DMS 273 treated with DMSO at 0.1 percent for 48 hours (cell line): ENCODE measurements at places on chromosomes 11 and 22.

GRCh38 chr22:20957102-20957682 lies 9.9 kb upstream of the AIFM3 start:
- no peak for DNase-seq

DNA sequence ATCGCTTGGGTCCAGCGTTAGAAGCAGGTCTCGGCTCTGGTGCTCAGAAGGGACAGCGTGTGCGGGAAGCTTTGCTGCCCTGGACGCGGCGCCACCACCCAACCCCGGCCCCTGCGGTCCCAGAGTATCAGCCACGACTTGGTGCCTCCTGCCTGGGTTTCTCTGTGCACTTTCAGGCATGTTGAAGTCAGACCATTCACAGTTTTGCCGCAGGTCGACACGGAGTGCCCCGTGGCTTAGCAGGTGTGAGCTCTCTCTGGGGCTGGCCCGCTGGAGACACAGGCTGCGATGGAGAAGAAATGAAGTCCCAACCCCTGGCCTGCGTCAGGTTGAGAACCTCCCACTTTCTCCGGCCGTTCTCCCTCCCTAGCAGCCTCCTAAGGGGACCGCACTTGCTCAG lies 494.5 kb downstream of the BRD1 start:
- DNase-seq, result no peak

GRCh38 chr22:44205516-44206329 lies 25.0 kb downstream of the PARVG start:
- no peak for DNase-seq

- no peak for DNase-seq
These were observed 8.7 kb upstream of the MRPL23 start for GRCh38 chr11:1938343-1939005.

- DNase-seq, result no peak
These were observed 379 bp upstream of the SLC3A2 start for GRCh38 chr11:62880231-62880802.

GRCh38 chr22:25318081-25318823 lies 98.8 kb downstream of the CRYBB2 start:
- DNase-seq, result no peak

DNA sequence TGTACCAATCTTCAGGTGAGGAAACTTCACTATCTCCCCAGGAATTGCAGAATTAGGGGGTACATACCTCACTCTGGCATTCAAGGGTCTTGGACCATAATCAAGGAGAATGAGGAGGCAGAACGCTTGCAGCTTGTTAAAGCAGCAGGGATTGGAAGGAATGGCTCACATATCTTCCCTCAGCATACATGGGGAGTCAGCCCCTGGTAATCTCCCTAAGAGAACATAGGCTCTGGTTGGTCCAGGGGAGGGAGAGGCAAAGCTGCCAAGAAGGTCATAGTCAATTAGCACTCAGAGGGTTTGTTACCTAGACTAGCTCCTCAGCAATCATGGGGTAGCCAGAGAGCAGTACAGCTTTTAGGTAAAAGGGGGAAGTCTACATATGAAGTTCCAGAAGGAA lies 256.8 kb downstream of the INSC start:
- no peak for DNase-seq

GRCh38 chr11:97761175-97761574 lies 1259.6 kb upstream of the CNTN5 start:
- no peak for DNase-seq

- no peak for DNase-seq
These were observed 73.7 kb upstream of the OR4B1 start for GRCh38 chr11:48142889-48143288.

GRCh38 chr22:31943206-31943977 lies 943 bp upstream of the YWHAH start:
- no peak for DNase-seq

GRCh38 chr11:47905358-47906059 lies 57.4 kb upstream of the NUP160 start:
- peak; percentile 21 for DNase-seq

- DNase-seq, result no peak
These were observed 115.4 kb upstream of the NAV2 start for GRCh38 chr11:19597206-19597605.

- no peak for DNase-seq
These were observed 5.1 kb downstream of the FOLR3 start for GRCh38 chr11:72140661-72141060.

- no peak for DNase-seq
These were observed 1608.6 kb upstream of the RAG2 start for GRCh38 chr11:38206663-38207062.

- DNase-seq, result no peak
These were observed 1.7 kb downstream of the NUDT8 start for GRCh38 chr11:67627812-67628624.

GRCh38 chr22:24440718-24441405 lies 13.5 kb downstream of the ADORA2A start:
- no peak for DNase-seq

GRCh38 chr11:84825106-84825660 lies 802.0 kb downstream of the DLG2 start:
- no peak for DNase-seq

DNA sequence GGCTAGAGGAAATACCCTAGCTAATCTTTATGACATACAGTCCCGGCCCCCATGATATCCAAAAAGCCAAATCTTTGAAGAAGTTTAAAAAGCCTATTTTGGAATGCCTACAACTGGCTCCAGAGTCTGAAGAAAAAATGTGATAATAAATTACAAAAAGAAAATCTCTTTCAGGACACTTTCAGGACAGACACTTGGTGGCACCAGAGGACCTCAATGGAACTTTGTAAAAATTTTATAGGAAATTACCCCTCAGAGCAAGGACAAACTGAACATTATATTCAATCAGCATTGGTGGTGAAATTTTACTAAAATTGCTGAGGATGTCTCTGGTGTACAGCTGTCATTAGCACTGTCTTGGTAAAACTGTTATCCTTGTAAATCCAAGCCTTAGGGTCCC lies 81.0 kb downstream of the CCDC73 start:
- DNase-seq, result no peak

- no peak for DNase-seq
These were observed 206.0 kb upstream of the CHORDC1 start for GRCh38 chr11:90428836-90429235.

DNA sequence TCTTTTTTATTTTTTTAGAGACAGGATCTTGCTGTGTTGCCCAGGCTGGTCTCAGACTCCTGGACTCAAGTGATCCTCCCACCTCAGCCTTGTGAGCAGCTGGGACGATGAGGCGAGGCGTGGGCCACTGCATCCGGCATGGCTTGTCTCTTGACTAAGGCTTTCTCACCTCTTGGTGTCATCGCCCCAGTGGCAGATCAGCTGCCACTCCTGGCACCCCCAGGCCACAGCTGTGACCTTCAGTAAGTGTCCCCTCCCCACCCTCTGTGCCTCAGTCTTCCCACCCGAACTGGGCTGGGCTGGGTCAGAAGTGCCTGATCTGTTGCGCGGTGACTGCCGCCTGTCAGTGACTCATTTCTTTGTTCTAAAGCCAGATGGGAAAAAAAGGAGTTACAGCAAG lies 3.6 kb downstream of the SYNGR1 start:
- no peak for DNase-seq

- DNase-seq, result no peak
These were observed 1.8 kb upstream of the APOL3 start for GRCh38 chr22:36162127-36163034.

- DNase-seq, result no peak
These were observed 90.1 kb downstream of the ETS1 start for GRCh38 chr11:128497061-128497775.

GRCh38 chr22:27212102-27212501 lies 554.7 kb downstream of the MIAT start:
- DNase-seq, result no peak

DNA sequence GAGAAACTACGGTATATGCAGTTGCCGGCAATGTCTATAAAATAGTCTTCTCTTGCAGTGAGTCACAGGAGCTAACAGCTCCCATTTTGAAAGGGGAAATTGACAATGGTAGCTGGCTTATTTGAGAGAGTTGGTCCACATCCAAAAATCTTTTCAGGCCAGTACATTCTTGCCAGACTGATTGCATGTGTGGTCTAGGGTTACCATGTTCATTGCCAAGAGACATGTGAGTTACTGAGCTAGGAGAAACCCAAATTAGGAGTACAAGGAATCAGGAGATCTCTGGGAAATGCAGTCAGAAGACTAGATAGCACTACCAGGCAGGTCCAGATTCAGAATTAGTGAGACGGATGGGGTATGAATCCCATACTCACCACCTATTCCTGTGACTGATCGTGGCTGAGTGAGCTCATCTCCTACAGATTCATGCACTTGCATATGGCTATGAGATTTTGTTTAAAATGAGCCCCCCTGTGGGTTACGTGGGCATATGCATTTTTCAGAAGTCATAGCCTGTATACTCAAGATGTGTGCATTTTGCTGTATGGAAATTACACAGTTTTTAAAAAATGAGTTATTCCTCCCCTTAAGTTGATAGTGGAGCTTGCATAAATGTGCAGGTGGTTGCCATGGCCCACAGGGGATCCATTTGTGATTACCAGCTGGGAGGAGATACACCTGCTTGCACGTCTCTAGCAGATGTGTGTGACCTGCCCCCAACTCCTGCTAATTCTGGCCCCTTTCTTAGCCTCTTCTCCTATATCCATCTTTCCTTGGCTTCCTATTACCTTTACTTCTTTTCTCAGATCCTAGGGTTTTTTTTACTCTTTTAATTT lies 102.7 kb downstream of the COMMD9 start:
- peak; percentile 66 for DNase-seq

- DNase-seq, result no peak
These were observed 16.9 kb downstream of the TRIOBP start for GRCh38 chr22:37713761-37714160.

- DNase-seq, result no peak
These were observed 24.2 kb downstream of the KREMEN1 start for GRCh38 chr22:29096736-29097669.

GRCh38 chr11:45896422-45896984 lies 10.6 kb downstream of the FREY1 start:
- no peak for DNase-seq

- no peak for DNase-seq
These were observed 115.4 kb downstream of the KIAA1671 start for GRCh38 chr22:25067851-25068421.

DNA sequence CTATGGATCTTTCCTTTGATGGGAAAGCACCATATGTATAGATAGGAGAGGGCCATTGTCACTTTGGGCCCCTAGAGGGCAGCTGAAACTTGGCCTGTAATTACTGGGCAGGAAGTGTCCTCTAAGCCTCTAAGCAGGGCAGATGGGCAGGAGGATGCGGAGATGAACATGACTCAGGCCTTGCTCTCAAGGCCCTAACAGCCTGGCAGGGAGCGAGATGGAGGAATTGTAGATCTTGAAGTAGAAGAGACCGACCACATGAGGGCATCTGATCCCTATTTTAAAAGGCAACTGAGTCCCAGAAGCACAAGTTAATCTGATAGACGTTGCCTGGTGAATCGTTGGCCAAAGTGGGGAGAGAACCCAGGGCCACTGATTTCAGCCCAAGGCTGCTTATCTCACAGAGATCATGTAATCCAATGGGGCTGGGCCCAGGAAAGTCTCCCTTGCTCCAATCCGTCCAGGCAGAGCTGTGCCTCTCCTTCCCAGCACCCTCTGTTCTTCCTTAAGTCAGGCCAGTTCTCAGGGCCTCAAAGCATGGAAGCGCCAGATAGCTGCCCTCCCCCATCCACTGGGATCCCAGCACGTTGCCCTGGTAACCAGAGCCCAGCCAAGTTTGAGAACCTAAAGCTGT lies 2.5 kb upstream of the SEPTIN3 start:
- DNase-seq, result peak; percentile 25

- no peak for DNase-seq
These were observed 10.0 kb upstream of the CD5 start for GRCh38 chr11:61092280-61092766.

- no peak for DNase-seq
These were observed 156.2 kb downstream of the CRYBB2 start for GRCh38 chr22:25375683-25376082.

- DNase-seq, result no peak
These were observed 92.4 kb downstream of the JRKL start for GRCh38 chr11:96482193-96482592.

GRCh38 chr11:128288368-128288767 lies 299.0 kb downstream of the ETS1 start:
- DNase-seq, result no peak

- no peak for DNase-seq
These were observed 970 bp downstream of the CAT start for GRCh38 chr11:34439610-34440198.

DNA sequence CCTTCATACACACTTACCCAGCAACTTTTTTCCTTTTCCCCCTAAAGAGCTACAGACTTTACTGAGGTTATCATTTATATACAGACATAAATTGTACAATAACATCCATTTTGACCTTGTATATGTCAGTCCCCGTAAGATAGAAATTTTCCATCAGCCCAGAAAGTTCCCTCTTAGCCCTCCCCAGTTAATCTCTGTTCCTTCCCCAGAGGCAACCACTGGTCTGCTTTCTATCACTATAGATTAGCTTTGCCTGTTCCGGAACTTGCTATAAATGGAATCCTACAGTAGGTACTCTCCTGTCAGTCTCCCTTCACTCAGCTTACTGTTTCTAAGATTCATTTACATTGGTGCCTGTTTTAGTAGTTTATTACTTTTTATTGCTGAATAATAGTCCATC lies 54.9 kb downstream of the TSPAN18 start:
- no peak for DNase-seq

- no peak for DNase-seq
These were observed 924 bp downstream of the YPEL1 start for GRCh38 chr22:21734540-21735199.

GRCh38 chr11:9139628-9140357 lies 48.4 kb upstream of the SCUBE2 start:
- DNase-seq, result no peak

DNA sequence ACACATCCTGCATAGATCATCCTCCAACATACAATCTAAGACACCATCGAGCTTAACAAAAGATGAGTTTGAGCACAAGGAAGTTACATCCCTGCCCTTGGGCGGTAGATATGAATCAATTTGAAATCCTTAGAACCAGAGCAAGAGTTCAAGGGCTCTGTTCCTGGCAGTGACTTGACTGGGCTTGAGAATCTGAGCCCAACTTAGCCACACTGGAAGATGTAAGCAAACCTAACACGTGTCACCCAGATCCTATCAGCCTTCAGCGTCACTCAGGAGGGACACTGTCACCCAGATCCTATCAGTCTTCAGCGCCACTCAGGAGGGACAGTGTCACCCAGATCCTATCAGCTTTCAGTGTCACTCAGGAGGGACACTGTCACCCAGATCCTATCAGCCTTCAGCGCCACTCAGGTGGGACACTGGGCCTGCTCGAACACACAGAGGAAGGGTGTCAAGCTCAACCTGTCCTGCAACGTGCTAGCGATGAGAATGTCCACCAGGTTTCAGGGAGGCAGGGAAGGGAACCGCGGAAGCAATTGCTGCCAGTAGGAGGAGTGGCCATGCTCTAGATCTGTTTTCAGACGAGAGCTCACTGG lies 32.8 kb upstream of the CTSD start:
- DNase-seq, result no peak

- DNase-seq, result no peak
These were observed 12.4 kb downstream of the POLR3H start for GRCh38 chr22:41531715-41532477.
